Bronchus fibroblast of lung (primary cell): ENCODE measurements at places on chromosomes 5 and 9. TPM values are rescaled to one million over a fixed set of nuclear protein-coding genes. Genes with fewer than 3 reads are reported as not detected.

Gene HSPA9
- total RNA-seq, result 348 and 358 TPM in 2 replicates

Gene MTMR12
- 11.3 and 12.1 TPM in 2 replicates for total RNA-seq

Gene CBY3
- total RNA-seq, result not detected in 2 replicates

Gene SPTLC1
- 69.4 and 76.2 TPM in 2 replicates for total RNA-seq

Gene GNAQ
- total RNA-seq, result 13.8 and 16.2 TPM in 2 replicates

Gene LPAR1
- total RNA-seq, result 106 and 111 TPM in 2 replicates

Gene ZDHHC11
- 0.34 and 0.59 TPM in 2 replicates for total RNA-seq

Gene STKLD1
- not detected in 2 replicates for total RNA-seq

Gene NAIP
- 0.89 and 2.0 TPM in 2 replicates for total RNA-seq

Gene ZDHHC12
- 87.3 and 88.4 TPM in 2 replicates for total RNA-seq

Gene TICAM2
- total RNA-seq, result 4.5 and 5.2 TPM in 2 replicates

Gene CDX1
- not detected in 2 replicates for total RNA-seq

Gene SLC36A2
- not detected in 2 replicates for total RNA-seq

Gene SPATA31C1
- not detected in 2 replicates for total RNA-seq

Gene FBN2
- 52.6 and 57.0 TPM in 2 replicates for total RNA-seq

Gene SLC4A9
- total RNA-seq, result not detected in 2 replicates

Gene KLF9
- total RNA-seq, result 31.3 and 33.7 TPM in 2 replicates

Gene KLF4
- 8.7 and 11.3 TPM in 2 replicates for total RNA-seq

Gene NNT
- 29.4 and 35.0 TPM in 2 replicates for total RNA-seq

Gene HRH2
- 0.17 TPM in 1 of 2 replicates, not detected in the other for total RNA-seq

Gene CARTPT
- total RNA-seq, result not detected in 2 replicates

Gene C5orf58
- total RNA-seq, result not detected in 2 replicates

Gene NUTM2G
- total RNA-seq, result not detected in 2 replicates

Gene CD180
- not detected in 2 replicates for total RNA-seq

Gene EQTN
- not detected in 2 replicates for total RNA-seq

Gene TAF1L
- not detected in 2 replicates for total RNA-seq

Gene AGXT2
- not detected in 2 replicates for total RNA-seq

Gene OBP2B
- not detected in 2 replicates for total RNA-seq

Gene SNCAIP
- total RNA-seq, result 1.3 and 3.3 TPM in 2 replicates

Gene CA9
- 0.74 and 0.84 TPM in 2 replicates for total RNA-seq

Gene RNF180
- total RNA-seq, result 1.0 and 1.2 TPM in 2 replicates

Gene LCN15
- not detected in 2 replicates for total RNA-seq

Gene CSF1R
- total RNA-seq, result 0.89 TPM in 1 of 2 replicates, not detected in the other

Gene DOLPP1
- total RNA-seq, result 13.4 and 13.8 TPM in 2 replicates

Gene GABRA1
- not detected in 2 replicates for total RNA-seq

Gene GABRB2
- not detected in 2 replicates for total RNA-seq

Gene TSTD2
- 8.6 TPM in 2 replicates for total RNA-seq

Gene SPATA31E1
- total RNA-seq, result not detected in 2 replicates

Gene FAM200C
- 2.7 TPM in 2 replicates for total RNA-seq

Gene ORM2
- total RNA-seq, result not detected in 2 replicates

Gene GFI1B
- total RNA-seq, result under 0.01 TPM in 1 of 2 replicates, not detected in the other

Gene ACOT12
- 0.84 and 1.2 TPM in 2 replicates for total RNA-seq

Gene GKAP1
- 1.0 and 1.3 TPM in 2 replicates for total RNA-seq

Gene C9
- total RNA-seq, result not detected in 2 replicates

Gene TMEFF1
- total RNA-seq, result 1.3 and 1.5 TPM in 2 replicates

Gene GZMA
- total RNA-seq, result not detected in 2 replicates

Gene NEURL1B
- total RNA-seq, result 6.1 and 6.2 TPM in 2 replicates
